ENCODE measurements at places on chromosomes 5 and 9.

GRCh38 chr5:159411115-159411514, 80.8 kb upstream of the IL12B start:
- no peak for DNase-seq

DNA sequence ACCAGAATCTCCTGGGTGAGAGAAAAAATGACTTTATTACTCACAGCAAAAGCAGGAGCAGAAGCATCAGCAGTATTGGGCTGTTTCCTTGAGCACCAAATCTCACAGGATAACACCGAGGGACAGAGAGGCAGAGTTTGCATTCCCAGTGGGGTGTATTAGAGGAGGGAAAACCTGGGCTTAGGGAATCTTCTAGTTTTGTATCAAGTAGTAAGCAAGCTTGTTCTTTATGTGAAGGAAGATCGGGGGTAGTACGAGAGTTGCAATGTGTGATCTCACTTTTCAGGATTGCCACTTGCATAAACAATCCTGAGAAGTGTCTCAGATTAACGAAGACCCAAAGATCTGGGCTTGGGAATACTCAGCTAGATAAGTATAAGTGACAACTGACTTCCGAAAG, 1163.0 kb downstream of the TAF11L14 start:
- DNase-seq = no peak

- DNase-seq = no peak
Observed at GRCh38 chr5:24347158-24347557, 297.6 kb downstream of the CDH10 start.

GRCh38 chr9:91693226-91693625, 256.8 kb downstream of the ROR2 start:
- DNase-seq = no peak

DNA sequence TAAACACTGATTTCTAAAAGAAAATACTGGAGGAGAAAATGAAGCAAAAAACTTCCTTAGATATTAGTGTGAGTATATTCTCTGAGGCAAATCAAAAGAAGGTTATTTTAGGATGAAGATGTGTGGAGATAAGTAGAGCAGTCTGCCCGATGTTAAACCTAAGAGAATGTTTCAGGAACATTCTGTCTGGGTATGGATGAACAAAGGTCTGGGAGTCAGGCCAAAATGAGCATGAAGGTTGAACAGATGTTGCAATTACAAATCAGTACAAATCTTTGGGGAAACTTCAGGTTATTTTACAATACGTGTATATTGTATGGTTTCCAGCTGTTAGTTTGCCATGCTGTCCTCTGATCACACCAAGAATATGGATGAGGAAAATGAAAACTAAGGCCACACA, 14.4 kb upstream of the CEP78 start:
- no peak for DNase-seq

GRCh38 chr5:16095612-16096011, 84.0 kb downstream of the MARCHF11 start:
- no peak for DNase-seq

Measured in activated T-cell treated with anti-CD3 and anti-CD28 coated beads, Interleukin-2, amount 50 U/mL, for 24 hours (primary cell).